Suppressor macrophage (primary cell): ENCODE measurements at places on chromosomes 13 and 19.

GRCh38 chr19:5953680-5954213 is 24.2 kb downstream of the RANBP3 start:
- peak; percentile 63 for DNase-seq

GRCh38 chr19:32570081-32570785 is 10.8 kb upstream of the PDCD5 start:
- DNase-seq: peak; percentile 58

- no peak for DNase-seq
These were observed 2.8 kb upstream of the DZIP1 start for GRCh38 chr13:95647321-95647720.

- DNase-seq: no peak
These were observed at the start of gene CYP4F12 for GRCh38 chr19:15672580-15673175. Gene CYP4F12 (plus strand): TSS chr19:15673087. CDS start chr19:15673530, 443 bp downstream.

DNA sequence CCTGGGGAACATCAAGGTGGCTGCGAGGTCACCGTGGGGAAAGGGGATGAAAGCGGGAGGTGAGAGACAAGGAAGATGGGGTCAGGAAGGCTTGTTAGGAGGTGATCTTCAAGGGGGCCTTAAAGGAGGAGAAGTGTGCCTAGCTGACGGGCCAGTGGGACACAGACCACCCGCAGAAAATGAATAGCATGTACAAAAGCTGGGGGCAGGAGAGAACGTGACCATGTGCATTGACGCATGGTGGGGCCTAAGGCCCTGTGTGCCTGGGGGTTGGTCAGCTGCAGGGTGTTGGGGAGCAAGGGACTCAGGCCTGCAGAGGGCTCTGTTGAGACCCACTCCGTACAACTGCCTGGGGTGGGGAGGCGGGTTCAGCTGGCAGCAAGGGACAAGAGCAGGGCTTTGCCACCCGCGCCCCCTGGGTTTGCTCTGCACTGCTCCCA is 5.9 kb downstream of the RAB8A start:
- peak; percentile 42 for DNase-seq

GRCh38 chr13:73496711-73497110 is 437.9 kb downstream of the KLF5 start:
- no peak for DNase-seq

DNA sequence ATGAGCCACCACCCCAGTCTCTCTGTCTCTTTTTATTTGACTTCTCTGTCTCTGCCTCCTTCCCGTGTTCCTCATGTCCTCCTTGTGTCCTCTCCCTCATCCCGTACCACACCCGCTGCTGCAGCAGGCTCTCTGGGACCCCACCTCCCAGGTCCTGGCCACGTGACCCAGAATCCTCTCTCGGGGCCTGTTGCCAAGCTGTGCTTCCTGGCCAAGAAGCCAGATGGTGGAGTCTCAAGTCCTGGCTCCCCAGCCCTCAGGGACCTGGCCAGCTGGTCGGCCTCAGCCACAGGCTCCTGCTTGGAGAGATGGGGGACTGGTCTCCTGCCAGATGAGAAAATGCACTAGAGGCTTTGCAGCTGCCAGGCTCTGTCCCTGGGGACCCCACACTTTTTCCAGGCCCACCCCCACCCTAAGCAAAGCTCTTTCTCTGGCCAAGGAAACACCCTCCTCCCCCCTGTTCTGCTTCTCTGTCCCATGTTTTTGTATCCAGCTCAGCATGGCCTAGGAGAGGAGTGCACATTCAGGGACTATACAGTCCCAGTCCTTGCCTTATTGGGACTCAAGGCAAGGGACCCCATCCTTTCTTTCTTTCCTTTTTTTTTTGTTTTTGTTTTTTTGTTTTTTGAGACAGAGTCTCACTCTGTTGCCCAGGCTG is 34.3 kb upstream of the SHKBP1 start:
- DNase-seq: no peak

DNA sequence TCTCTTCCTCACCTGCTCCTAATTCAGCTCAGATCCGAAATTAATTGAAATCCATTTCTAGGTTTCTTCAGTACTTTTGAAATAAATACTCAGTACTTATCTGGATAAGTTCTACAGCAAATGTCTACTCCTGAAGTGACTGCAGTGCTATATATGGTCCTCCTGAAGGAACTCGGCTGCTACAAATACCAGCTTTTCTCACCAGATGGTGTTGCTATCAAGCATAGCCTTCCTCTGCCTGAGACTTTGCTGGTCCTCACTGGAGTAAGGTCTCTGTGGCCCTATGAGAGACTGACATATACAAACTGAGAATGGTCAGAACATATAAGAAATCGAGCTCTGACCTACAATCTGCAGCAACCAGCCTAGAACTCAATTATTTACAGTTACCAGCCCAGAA is 161.6 kb downstream of the NDFIP2 start:
- no peak for DNase-seq

DNA sequence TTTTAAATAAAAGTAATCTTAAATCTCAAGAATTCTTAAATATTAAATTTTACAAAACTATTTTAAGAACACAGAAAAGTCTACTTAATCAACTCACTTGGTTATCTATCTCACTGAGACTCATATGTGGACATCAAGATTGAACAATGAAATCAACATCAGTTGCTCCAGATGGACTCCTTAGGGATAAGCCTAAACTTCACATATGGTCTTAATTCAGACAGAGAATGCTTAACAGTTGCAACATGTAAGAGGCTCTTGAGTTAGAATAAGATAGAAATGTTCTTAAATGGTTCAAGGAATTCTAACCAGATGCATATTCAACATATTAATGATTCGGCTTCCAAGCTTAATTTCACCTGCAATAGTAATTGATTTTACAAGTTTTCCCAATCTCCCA is 1730.9 kb downstream of the PCDH9 start:
- DNase-seq: no peak

- DNase-seq: no peak
These were observed 55.5 kb downstream of the CRYL1 start for GRCh38 chr13:20470136-20470535.
